Peyer's patch (tissue), 4 donors: ENCODE measurements at places on chromosomes 5 and 9.

DNA sequence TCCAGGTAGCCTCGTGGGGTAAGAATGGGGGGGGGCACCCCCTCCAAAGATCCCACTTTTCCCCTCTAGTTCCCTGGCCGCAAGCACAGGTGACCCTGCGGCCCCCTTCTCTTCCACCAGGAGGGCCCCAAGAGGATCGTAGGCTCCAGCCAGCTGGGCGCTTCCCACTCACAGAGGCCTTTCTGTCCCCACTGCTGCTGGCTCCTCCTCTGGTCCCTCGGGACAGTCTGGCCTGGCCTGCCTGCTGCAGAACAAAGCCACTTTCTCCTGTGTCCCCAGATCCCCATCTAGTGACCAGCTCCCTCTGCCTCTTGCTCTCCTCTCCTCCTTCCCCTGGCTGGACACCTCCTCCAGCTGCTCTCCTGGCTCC is 534 bp upstream of the SAPCD2 start:
- no peak for DNase-seq

- no peak for DNase-seq
These were observed 38.1 kb downstream of the FAM240B start for GRCh38 chr9:38681747-38682227.

- no peak for DNase-seq
These were observed 60.7 kb downstream of the SLC1A1 start for GRCh38 chr9:4550777-4551484.

DNA sequence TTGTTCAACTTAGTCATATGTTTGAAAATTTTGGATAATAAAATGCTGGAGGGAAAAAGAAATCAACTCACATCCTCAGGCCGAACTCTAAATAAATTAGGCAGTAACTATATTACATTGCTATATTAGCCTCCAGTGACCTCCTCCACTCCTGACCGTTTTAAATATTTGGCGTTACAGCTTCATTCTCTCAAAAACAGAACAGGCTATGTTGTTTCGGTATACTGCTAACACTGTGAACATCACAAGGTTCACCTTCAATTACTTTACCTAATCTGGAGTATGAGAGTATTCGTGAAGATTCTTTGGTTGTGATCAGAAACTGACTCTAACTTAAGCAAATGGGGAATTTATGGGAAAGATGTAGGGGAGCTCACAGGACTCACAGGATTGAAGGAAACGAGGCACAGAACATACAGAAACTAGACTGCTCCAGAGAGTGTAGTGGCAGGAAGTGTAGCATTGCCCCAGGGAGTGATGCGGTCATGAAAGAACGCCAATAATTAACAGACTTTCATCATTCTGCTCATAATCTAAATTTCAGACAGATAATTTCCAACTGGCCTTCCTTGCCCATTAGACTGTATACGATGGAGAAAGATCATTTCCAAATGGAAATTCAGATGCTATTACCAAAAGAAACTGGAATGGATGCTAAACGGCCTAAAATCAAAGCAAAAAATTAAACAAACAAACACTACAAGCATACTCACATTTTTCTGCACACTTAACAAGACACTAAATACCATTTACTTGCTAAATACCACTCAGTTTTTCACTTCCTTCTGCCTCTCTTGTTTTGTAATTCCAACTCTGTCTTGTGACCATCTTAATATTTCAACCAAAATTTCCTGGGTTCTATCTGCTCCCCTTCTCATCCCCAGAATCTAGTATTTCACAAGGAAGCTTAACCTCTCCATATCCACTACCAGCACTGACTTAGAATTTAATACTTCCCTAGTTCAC is 110.1 kb upstream of the LPAR1 start:
- DNase-seq, result no peak

DNA sequence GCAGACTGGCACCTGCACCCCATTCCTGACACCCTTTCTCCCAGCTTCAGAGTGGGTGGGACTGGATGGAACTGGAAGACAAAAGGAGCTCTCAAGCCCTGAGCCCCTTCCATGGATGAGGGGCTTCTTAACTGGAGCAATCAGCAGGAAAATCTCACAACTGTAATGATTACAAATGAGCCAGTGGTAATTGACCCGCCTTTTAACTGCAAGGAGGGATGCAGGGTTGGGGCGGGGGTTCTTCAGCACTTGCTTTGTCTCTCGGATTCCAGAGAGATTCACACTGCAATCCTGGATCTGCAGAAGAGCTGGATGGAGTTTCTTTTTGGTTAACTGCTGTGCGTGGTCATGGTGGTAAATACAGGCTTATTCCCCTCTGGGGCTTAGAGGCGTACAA is 160.1 kb upstream of the SHB start:
- DNase-seq, result no peak
